Natural killer cell (primary cell): ENCODE measurements at places on chromosomes 1 and 21. TPM values are rescaled to one million over a fixed set of nuclear protein-coding genes. Genes with fewer than 3 reads are reported as not detected.

Gene ATP1A4
- not detected for total RNA-seq

Gene TAS1R1
- total RNA-seq, result not detected

Gene C1orf35
- 18.9 TPM for total RNA-seq

Gene CD48
- 249 TPM for total RNA-seq

Gene KLF17
- not detected for total RNA-seq

Gene PRDM16
- total RNA-seq, result not detected

Gene TUFT1
- 5.0 TPM for total RNA-seq

Gene MFAP2
- 0.15 TPM for total RNA-seq

Gene TCHHL1
- not detected for total RNA-seq

Gene LY9
- 30.3 TPM for total RNA-seq

Gene SPRR5
- not detected for total RNA-seq

Gene NTRK1
- total RNA-seq, result 16.7 TPM

Gene SPATA21
- 0.35 TPM for total RNA-seq

Gene HCRTR1
- total RNA-seq, result not detected

Gene AMIGO1
- 5.0 TPM for total RNA-seq
